ENCODE measurements at places on chromosomes 7 and 10.

DNA sequence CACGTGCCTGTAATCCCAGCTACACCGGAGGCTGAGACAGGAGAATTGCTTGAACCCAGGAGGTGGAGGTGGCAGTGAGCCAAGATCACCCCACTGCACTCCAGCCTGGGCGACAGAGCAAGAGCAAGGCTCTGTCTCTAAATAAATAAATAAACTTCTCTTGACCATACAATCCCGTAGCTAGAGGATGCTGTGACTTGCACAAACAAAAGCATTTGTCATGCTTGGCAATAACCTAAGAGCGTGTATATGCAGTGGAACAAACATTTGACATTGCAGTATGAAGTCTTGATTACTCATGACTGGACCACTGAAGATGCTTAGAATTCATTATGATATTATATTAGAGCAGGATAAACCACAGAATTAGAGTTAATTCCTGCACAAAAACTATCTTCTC, 1.4 kb upstream of the C7orf57 start:
- DNase-seq = no peak

DNA sequence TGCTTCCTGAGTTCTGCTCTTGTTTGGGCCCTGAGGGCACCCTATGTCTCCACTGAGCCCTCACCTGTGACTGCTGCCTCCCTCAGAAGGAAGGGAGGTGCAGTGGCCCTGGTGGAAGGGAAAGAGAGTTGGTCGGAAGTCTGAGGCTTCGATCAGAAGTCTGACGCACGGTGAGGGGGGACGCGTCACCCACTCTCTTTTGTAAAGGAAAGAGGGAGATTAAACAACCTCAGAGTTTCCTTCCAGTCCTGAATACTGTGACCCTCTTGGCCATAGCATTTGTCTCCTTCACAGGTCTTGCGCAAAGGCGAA, 31.4 kb upstream of the TRIM8 start:
- no peak for DNase-seq

DNA sequence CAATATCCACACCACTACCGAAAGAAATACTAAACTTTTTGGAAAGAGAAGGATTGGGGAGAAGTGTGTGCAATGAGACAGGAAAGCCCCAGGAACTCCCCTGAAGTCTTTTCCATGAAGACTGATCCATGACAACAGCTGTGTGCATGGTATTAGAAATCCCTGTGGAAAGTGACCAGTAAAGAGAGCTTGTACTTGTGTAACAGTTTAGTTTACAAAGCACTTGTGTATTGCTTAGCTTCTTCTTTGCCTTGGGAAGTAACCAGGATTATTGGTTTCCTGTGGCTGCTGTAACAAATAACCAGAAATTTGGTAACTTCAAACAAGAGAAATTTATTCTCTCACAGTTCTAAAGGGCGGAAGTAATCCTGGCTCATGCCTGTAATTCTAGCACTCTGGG, 18.8 kb downstream of the TFAM start:
- no peak for DNase-seq

- no peak for DNase-seq
These were observed 312.8 kb upstream of the PRKCQ start for GRCh38 chr10:6892864-6893263.

DNA sequence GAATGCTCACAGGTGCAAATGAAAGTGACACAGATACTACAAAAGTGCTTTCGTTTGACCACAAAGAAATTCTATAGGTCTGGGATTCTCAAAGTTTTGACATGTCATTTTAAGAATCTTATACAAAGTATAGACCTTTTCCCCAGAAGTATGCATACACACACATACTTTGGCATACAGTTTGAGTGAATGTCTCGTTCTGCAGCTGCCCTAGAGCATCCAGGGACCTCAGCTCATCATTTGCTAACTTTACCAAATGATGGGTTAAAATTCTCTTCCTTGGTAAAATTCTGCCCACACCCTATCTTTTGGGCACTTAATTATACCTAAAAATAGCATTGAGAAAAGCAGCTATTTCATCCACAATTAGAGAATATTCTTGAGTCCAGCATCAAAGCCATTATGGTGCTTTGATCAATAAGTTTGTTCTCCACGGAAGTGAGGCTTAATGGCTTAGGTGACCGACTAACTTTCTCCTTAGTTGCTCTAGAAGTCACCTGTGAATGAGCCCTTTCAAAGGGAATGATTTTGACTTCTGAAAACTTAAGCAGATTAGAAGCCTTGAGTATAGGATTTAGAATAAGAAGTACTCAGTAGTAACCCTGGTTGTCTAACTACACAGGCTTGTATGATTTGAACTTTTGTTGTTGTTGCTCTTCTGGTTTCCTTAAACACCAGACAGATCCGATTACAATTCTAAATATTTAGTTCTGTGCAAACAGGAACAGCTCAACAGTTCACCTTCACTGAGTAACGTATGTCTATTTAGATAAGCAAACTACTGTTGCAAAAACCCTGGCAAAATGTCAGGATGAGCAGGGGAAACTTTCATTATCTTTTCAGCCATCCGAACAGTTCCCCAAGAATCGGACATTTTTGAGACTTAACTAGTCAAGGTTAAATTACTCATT, 70.6 kb downstream of the CNNM2 start:
- DNase-seq = peak; percentile 7

GRCh38 chr10:23379686-23380085, 35.1 kb upstream of the C10orf67 start:
- no peak for DNase-seq

DNA sequence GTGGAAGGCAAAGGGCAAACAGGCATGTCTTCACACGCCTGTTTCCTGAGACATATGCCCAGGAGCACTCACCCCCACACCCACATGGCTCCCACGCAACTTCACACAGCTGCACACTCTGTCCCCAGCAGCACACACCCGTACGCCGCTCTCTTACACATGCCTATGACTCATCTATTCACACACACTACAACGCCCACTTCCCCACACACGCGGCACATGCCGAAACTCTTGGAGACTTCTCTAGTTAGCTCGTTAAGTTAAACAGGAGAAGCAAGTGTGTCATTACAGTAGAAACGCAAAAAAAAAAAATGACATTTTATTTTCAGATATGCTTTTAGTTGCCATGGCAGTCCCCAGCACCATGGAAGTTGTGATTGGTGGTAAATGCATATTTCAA, 6.7 kb downstream of the CALN1 start:
- DNase-seq = no peak

- DNase-seq = no peak
These were observed 247.3 kb upstream of the PTN start for GRCh38 chr7:137590756-137591305.

- no peak for DNase-seq
These were observed 8.2 kb downstream of the ASB10 start for GRCh38 chr7:151178831-151179230.

- DNase-seq = peak; percentile 18
These were observed 73.3 kb downstream of the NRF1 start for GRCh38 chr7:129684777-129685176.

All from EL (cell line).